SK-MEL-5 (cell line): ENCODE measurements at places on chromosomes 5 and 9. TPM values are rescaled to one million over a fixed set of nuclear protein-coding genes. Genes with fewer than 3 reads are reported as not detected.

Gene C5orf47
- 0.03 and 0.11 TPM in 2 replicates for total RNA-seq

Gene ADAMTS2
- total RNA-seq: not detected in 2 replicates

Gene SPATA31A3
- total RNA-seq: not detected in 2 replicates

Gene AMACR
- 40.3 and 48.7 TPM in 2 replicates for total RNA-seq

Gene ZBED3
- 0.63 and 0.85 TPM in 2 replicates for total RNA-seq

Gene ARSI
- total RNA-seq: not detected in 2 replicates

Gene PCDHB6
- total RNA-seq: 0.21 and 0.43 TPM in 2 replicates

Gene AGXT2
- not detected in 2 replicates for total RNA-seq

Gene BAAT
- total RNA-seq: 0.53 and 0.85 TPM in 2 replicates

Gene CTSL
- 1,575 and 1,779 TPM in 2 replicates for total RNA-seq

Gene CDH10
- 0.34 and 0.45 TPM in 2 replicates for total RNA-seq

Gene FOXD4
- total RNA-seq: 0.08 and 0.26 TPM in 2 replicates

Gene SAPCD2
- total RNA-seq: 8.1 and 8.7 TPM in 2 replicates

Gene SPATA31D4
- not detected in 2 replicates for total RNA-seq

Gene SLC25A2
- total RNA-seq: 0.11 TPM in 1 of 2 replicates, not detected in the other

Gene SPOCK1
- total RNA-seq: 23.4 and 26.0 TPM in 2 replicates

Gene ARSB
- total RNA-seq: 25.7 and 26.5 TPM in 2 replicates

Gene UBQLN1
- total RNA-seq: 176 and 182 TPM in 2 replicates

Gene KIF4B
- not detected in 2 replicates for total RNA-seq

Gene CCL27
- total RNA-seq: not detected in 2 replicates

Gene ITK
- total RNA-seq: 20.6 and 22.2 TPM in 2 replicates

Gene TPM2
- total RNA-seq: 3.5 and 3.8 TPM in 2 replicates

Gene TMEM174
- total RNA-seq: not detected in 2 replicates

Gene FAM53C
- 18.5 and 19.5 TPM in 2 replicates for total RNA-seq

Gene ZDHHC11
- total RNA-seq: 15.7 and 18.2 TPM in 2 replicates

Gene IFNB1
- total RNA-seq: not detected in 2 replicates

Gene PDE8B
- not detected in 2 replicates for total RNA-seq

Gene GNE
- 23.9 and 24.1 TPM in 2 replicates for total RNA-seq

Gene CORO2A
- total RNA-seq: 0.96 and 1.6 TPM in 2 replicates

Gene FCN2
- not detected in 2 replicates for total RNA-seq

Gene CATSPER3
- not detected in 2 replicates for total RNA-seq

Gene PCDHGA3
- 0.32 TPM in 1 of 2 replicates, not detected in the other for total RNA-seq

Gene EEIG1
- total RNA-seq: 28.5 and 31.1 TPM in 2 replicates

Gene FOXI1
- not detected in 2 replicates for total RNA-seq

Gene CACFD1
- 2.9 and 3.6 TPM in 2 replicates for total RNA-seq

Gene OBP2B
- not detected in 2 replicates for total RNA-seq

Gene HTR1A
- not detected in 2 replicates for total RNA-seq

Gene CFAP77
- total RNA-seq: 0.19 TPM in 1 of 2 replicates, not detected in the other

Gene C1QTNF2
- 0.21 TPM in 1 of 2 replicates, not detected in the other for total RNA-seq

Gene BSPRY
- not detected in 2 replicates for total RNA-seq

Gene SMIM32
- total RNA-seq: not detected in 2 replicates

Gene TNFSF8
- total RNA-seq: not detected in 2 replicates
